ENCODE measurements at places on chromosomes 2 and 18.

- no peak for DNase-seq
These were observed 31.1 kb downstream of the SLC40A1 start for GRCh38 chr2:189549449-189549832.

DNA sequence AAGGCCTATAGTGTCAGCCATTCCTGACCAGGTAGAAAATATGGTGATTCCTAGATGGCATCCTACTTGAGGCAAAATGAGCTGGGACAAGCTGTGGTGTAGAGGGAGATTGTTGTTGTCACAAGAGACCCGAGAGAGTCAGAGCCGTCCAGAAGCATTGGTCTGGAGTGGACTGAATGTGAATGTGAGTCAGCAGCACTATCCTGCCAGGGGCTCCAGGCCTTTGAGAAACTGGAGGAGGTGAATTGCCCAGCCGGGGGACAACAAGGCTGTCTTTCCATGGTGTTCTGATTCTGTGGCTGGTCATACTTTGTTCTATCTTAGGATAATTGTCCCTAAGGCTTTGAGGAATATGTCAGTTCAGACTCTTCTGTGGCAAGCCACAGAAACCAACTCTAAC, 29.4 kb upstream of the EIF2AK3 start:
- DNase-seq = no peak

GRCh38 chr2:10773821-10774341, 38.7 kb downstream of the PDIA6 start:
- no peak for DNase-seq

- no peak for DNase-seq
These were observed 483.8 kb downstream of the GALR1 start for GRCh38 chr18:77733292-77733903.

- DNase-seq = no peak
These were observed 52.2 kb downstream of the PLB1 start for GRCh38 chr2:28547906-28548600.

DNA sequence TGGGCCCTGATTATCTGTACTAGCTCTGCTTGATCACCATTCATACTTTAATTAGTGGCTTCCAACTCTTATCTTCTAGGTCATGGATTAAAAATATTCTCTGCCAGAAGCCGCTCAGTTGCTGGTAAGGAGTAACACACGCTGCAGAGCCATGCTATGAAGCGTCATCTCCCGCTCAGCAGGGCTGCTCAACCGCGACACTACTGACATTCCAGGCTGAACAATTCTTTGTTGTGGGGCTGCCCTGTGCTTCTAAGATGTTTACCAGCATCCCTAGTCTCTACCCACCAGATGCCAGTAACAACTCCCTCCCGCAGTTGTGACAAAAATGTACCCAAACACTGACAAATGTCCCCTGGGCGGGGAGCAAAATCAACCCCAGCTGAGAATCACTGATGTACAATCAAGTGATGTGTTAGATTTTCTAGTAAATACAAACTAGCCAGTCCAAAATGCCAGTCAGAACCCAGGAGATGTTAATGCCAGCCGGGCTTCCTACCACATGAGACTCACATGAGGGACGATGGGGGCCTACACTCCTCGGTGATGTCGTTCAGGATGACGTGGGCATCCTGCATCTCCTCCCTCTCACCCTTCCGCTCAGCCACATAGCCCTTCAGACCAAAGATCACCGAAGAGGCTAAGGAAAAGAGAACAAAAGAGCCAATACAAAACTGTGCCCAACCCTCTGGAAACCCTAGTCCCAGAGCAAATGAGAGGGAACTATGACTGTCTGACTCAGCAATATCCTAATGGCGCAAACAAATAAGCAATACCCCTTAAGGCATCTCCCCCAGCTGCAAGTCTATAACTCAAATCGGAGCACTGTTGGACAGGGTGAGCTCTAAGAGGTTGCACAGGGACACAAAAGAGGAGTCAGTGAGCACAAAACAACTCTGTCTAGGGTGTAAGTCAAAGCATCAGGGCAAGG, 15.6 kb downstream of the ILKAP start:
- DNase-seq = no peak
